ENCODE measurements at places on chromosomes 12 and 14.
A peak's percentile ranks its signal among the peaks of the same experiment; 100 is the strongest.

- DNase-seq, result no peak
Observed at GRCh38 chr12:102781117-102781516, 135.9 kb downstream of the PAH start.

GRCh38 chr14:22384167-22384549, 204.9 kb downstream of the DAD1 start:
- no peak for DNase-seq

GRCh38 chr14:32697704-32698103, 241.0 kb upstream of the NPAS3 start:
- DNase-seq, result no peak

DNA sequence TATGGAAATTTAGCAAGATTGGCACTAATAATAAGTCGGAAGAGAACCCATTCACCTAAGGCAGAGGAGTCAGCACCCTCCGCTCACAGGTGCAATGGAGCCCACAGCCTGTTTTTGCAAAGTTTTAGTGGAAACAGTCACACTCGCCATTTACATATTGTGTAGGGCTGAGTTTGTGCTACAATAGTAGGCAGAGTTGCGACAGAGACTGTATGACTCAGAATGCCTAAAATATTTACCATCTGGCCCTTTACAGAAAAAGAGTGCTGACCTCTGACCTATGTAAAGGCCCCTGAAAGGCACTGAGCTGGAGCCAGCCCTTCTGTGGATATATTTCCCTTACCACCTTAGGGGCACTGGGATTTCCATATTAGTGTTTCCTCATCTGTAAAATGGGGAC, 79.0 kb downstream of the PRIMA1 start:
- no peak for DNase-seq

- no peak for DNase-seq
Observed at GRCh38 chr12:63982604-63983295, 138.2 kb downstream of the SRGAP1 start.

DNA sequence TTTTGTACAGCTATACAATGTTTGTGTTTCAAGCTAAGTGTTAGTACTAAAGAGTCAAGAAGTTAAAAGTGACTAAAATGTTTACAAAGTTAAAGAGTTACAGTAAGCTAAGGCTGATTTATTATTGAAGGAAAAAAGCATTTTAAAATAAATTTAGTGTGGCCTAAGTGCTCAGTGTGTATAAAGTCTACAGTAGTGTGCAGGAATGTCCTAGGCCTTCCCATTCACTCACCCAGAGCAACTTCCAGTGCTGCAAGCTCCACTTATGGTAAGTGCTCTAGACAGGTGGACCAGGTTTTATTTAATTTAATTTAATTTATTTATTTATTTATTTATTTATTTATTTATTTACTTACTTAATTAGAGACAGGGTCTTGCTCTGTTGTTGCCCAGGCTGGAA, 19.6 kb downstream of the DLK1 start:
- DNase-seq, result no peak

- DNase-seq, result no peak
Observed at GRCh38 chr14:67240168-67240932, 885 bp upstream of the PALS1 start.

DNA sequence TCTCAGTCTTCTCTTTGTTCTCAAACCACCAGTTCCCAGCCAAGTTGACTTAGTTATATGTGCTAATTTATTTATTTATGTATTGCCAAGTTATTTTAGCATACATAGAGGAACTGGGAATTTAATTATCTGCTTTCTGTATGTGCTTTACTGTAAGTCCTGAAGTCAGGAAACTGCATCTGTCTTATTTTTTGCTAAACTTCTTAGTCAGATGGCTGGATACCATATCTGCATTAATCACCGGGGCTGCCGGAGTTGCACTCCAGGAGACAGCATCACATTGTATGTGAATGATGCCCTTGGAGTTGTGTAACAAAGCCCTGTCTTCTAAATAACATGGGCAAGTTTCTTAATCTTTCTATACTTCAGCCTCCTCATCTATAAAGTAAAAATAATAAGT, 96.2 kb downstream of the MON2 start:
- DNase-seq, result no peak

GRCh38 chr12:98332642-98333041, 182.7 kb upstream of the TMPO start:
- no peak for DNase-seq

DNA sequence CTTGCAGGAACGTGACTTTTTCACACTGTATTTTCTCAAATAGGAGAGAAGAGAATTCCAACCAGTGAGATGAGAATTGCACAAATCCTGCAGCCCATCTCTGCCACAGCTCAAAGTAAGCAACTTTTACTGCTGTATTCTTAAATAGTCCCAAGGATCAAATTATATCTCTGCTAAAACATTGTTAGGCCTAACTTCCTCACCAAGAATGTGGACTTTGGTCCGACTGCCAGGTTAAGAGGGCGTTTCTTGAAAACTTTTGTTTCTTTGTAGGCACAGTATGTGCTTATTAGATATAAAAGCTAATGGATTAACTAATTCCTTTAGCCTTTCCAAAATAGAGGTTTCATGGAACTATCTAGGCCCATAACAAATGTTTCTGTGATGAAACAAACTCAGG, 61.4 kb upstream of the IFNG-AS1 start:
- DNase-seq, result no peak

- DNase-seq, result no peak
Observed at GRCh38 chr12:39586816-39587215, 32.8 kb downstream of the ABCD2 start.

GRCh38 chr12:14956024-14956891, 5.1 kb downstream of the ARHGDIB start:
- DNase-seq, result no peak

DNA sequence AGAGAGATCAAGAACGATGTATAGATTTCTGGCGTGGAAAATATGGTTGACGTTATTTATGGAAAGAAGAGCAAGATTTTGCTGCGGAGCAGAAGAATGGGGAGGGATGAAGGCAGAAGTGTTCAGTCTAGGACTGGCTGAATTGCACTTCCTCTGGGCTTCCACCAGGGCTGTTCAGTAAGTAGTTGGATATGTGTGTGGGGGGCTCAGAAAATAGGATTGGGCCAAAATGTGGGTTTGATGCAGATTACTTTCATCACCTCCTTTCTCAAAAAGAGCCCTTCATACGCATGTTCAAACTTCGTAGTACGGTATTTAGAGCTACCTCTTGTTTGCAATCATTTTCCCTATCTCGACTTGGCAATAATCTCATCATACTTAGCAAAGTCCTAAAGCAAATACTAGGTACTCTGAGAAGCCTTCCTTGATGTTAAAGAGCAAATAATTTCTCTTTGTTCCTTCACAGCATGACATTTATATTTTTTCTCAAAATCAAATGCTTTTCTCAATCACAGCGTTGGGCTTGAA, 349.4 kb downstream of the NELL2 start:
- DNase-seq, result no peak

GRCh38 chr12:3832738-3833137, 40.5 kb downstream of the PARP11 start:
- DNase-seq, result no peak

GRCh38 chr12:100229036-100229635, 28.5 kb downstream of the ACTR6 start:
- DNase-seq, result peak; percentile 41

- no peak for DNase-seq
Observed at GRCh38 chr14:74961238-74961911, 6.0 kb upstream of the PGF start.

DNA sequence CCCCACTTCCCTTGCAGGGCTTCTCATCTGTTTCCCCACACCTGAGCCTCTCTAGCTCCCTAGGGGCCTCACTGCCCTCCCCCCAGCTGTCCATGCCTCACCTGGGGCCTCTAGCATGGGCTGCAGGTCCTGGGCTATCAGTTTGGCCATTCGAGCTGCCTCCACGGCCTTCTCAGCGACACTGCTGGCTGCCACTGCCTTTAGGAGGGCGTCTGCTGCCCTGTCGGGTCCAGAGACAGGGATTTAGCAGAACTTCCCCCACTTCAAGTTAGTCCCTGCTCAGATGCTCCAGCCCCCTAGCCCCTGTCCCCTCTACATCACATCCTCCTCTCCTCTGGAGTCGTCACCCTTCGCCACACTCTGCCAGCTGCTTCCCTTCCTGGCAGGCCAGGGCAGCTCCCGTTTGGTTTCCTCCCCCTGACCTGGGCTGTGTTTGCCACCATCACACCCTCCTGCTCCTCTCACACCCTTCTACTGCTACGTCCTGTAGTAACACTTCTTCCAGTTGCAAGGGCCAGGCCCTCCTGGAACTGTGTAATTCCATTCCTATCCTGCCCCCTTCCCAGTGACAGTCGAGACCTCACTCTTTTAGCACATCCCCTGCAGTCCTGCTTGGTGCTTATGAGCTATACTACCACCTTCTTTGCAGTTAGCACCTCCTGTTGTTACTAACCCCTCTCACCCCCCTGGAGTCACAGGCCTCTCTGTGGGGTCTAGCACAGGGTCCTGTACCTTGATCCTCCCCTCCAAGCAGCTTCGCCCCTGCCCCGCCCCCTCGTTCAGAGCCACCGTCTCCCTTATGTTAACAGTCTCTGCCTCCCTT, 4.3 kb upstream of the AP1G2 start:
- DNase-seq, result no peak

Data from LNCaP clone FGC (cell line).